ENCODE measurements at places on chromosomes 1 and 21.
A peak's percentile ranks its signal among the peaks of the same experiment; 100 is the strongest.

GRCh38 chr1:183554577-183554976 is 35.7 kb downstream of the NCF2 start:
- no peak for DNase-seq

- DNase-seq: no peak
Measured at GRCh38 chr1:56399795-56400194, 179.6 kb downstream of the PLPP3 start.

- peak; percentile 89 for DNase-seq
Measured at GRCh38 chr1:218463194-218464156, 118.3 kb downstream of the TGFB2 start.

DNA sequence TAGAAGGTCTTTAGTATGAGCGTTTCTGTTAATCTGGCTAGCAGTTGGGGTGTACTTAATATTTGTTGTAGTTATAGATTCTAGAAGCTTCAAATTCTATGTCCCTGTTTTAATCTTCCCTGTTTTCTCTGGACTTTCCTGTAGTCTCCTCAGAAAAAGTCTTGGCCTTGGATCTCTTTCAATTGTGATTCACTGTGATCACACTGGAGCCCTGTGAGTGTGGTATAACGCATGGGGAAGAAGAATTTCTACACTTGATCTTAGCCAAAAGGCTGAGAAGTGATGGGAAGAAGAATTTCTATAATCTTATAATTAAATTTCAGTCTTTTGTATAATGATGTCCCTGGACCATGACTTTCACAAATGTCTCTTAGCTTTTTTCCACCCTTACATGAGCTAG is 36.7 kb upstream of the COP1 start:
- peak; percentile 3 for DNase-seq

- no peak for DNase-seq
Measured at GRCh38 chr1:168114845-168115244, 21.9 kb downstream of the GPR161 start.

- DNase-seq: peak; percentile 74
Measured at GRCh38 chr1:88800382-88801051, 90.8 kb downstream of the GTF2B start.

- no peak for DNase-seq
Measured at GRCh38 chr1:89070509-89070908, 5.5 kb upstream of the GBP1 start.

- no peak for DNase-seq
Measured at GRCh38 chr1:182713492-182713891, 29.1 kb upstream of the RGS8 start.

- DNase-seq: peak; percentile 73
Measured at GRCh38 chr21:32499249-32500055, 85.9 kb downstream of the TCP10L start.

GRCh38 chr1:207748737-207749528 is 2.9 kb upstream of the CD46 start:
- no peak for DNase-seq

GRCh38 chr1:105337420-105337819 is 1587.7 kb downstream of the AMY1C start:
- DNase-seq: no peak

GRCh38 chr1:15167386-15167785 is 13.8 kb downstream of the TMEM51 start:
- peak; percentile 77 for DNase-seq

- DNase-seq: peak; percentile 74
Measured at GRCh38 chr1:64686828-64687724, 57.8 kb upstream of the RAVER2 start.

DNA sequence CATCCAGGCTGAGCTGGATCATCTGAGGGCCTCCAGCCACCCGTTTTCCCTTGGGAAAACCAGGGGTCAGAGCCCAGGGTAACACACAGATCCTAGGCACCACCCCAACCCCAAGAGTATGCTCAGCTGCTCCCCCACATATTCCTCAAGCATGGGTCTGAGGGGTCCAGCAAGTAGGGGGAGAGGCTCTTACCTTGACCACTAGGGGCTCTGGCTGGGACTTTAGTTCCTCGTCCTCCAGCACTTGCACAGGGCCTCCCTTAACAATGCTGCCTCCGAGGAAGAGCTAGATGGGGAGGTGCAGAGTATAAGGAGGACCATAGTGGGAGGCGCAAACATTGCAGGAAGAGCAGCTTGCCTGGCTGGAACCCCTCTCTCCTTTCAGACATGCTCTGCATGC is 7.5 kb downstream of the SELENBP1 start:
- no peak for DNase-seq

- no peak for DNase-seq
Measured at GRCh38 chr1:214066190-214066589, 78.4 kb downstream of the PROX1 start.
